ENCODE measurements at places on chromosomes 5 and 9.

GRCh38 chr9:106526716-106527204 is 336.2 kb upstream of the ZNF462 start:
- no peak for DNase-seq

GRCh38 chr5:117246424-117246823 is 671.8 kb upstream of the SEMA6A start:
- DNase-seq: no peak

DNA sequence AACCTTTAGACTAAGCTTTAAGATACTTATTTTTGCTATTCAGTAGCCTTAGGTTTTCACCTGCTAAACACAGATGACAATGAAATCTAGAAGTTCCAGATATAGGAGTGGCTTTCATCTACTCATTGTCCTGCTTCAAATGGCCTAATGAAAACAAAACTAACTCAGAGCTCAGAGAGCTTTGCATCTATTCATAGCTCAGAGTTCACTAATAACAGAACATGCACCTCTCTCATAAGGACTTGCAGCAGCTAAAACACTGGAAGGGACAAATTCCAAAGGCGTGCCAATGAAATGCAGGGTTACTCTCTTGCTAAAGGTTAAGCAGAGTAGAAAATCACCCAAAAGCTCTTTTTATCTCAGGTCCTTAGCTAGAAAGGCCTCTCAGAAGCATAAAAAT is 29.0 kb downstream of the SLC31A2 start:
- no peak for DNase-seq

GRCh38 chr5:112923148-112923917 is 1.3 kb upstream of the REEP5 start:
- no peak for DNase-seq

DNA sequence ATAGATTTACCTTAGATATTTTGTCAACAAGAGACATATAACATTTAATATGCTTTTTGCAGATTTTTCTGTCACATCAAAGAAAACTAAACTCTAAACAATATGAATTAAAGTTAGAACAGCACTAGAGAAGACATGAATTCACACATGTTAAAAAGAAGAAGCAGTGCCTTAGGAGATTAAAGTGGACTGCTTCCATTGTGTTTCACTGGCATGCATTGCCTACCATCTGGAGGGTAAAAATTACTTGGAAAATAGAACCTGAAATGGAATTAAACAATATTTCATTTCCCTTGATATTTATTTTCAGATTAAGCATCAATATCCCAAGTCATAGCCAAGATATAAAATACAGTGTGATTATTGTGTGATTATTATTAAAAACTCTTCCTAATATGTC is 319.4 kb upstream of the CDH18 start:
- no peak for DNase-seq

GRCh38 chr9:92324431-92324830 is 719 bp downstream of the NOL8 start:
- no peak for DNase-seq

DNA sequence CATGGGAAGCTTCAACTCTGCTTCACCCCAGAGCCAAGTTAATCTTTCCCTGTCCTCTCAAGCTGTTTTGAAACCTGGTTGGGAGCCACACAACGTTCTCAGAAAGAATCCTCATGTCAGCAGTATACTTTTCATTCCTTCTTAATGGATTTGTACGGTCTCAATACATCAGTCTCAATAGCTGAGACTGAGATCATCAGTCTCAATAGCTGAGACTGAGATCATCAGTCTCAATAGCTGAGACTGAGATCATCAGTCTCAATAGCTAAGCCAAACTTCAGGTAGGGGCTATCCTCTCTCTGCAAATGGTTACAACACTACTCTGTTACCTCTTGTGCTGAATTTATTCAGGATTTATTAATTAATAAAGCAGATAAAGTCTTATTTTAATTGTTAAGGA is 1317.4 kb upstream of the CDH9 start:
- DNase-seq: peak; percentile 24
